Tibial nerve (tissue), 4 donors: ENCODE measurements at places on chromosomes 7 and 10. TPM values are rescaled to one million over a fixed set of nuclear protein-coding genes. Genes with fewer than 3 reads are reported as not detected.

PPP1R17 gene
- total RNA-seq: not detected

- H3K27ac ChIP-seq: no peak overlapping the region
- DNase-seq: no peak
- H3K4me3 ChIP-seq: no peak overlapping the region
Observed at GRCh38 chr10:30759423-30759822, 129.9 kb upstream of the LYZL2 start.

GRCh38 chr10:48423884-48424283, 117.4 kb downstream of the MAPK8 start:
- no peaks in the 10 kb centered on the region for H3K27me3 ChIP-seq
- H3K4me1 ChIP-seq: peaks cover 4% of the 10 kb centered on the region
- H3K36me3 ChIP-seq: peaks cover 29% of the 10 kb centered on the region
- no peak overlapping the region for H3K27ac ChIP-seq

RNF133 gene
- total RNA-seq: 2.4 TPM

OLAH gene
- 2.9 TPM for total RNA-seq

DNA sequence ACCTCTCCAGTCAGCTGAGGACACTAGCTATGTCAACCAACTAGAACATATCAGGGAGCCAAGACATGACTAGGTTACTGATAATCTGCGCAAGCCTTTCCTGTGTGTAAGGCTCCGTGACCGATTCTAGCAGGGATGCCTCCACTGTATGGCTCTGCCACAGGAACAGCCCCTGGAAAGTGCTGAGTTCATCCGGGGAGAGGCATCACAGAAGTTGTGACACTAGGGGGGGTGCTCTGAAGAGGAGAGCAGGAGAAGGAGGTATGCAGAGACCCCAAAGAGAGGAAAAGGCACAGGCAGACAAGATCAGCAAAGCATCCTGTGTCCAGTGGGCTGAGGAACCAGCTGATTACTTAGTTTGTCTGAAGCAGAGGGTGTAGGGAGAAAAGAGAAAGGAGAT, 13.5 kb downstream of the UPP1 start:
- H3K36me3 ChIP-seq: peaks cover 92% of the 10 kb centered on the region
- no peaks in the 10 kb centered on the region for H3K27me3 ChIP-seq
- H3K4me1 ChIP-seq: no peaks in the 10 kb centered on the region
- H3K27ac ChIP-seq: no peak overlapping the region
- no peak for DNase-seq

DNA sequence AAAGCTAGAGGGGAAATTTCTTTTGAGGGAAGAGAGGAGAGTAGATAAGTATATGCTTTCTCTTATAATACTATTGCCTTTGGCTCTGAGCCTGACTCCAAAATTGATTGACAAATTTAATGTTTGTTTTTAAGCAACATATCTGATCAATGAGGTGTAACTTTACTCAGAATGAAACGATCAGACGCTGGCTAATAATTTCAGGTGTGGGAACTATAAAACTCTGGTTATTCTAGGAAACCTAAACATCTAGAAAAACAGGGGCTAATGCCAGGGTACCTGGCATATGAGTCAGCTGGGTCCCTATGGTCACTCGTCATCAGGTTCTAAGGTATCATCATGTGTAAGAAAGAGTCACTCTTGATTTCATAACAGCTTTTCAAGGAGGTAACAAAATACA, 139.7 kb downstream of the ATE1 start:
- H3K27ac ChIP-seq: no peak overlapping the region
- DNase-seq: no peak
- no peaks in the 10 kb centered on the region for H3K27me3 ChIP-seq
- no peak overlapping the region for H3K4me3 ChIP-seq
- no peaks in the 10 kb centered on the region for H3K4me1 ChIP-seq
- no peaks in the 10 kb centered on the region for H3K36me3 ChIP-seq

GRCh38 chr10:4981722-4982471, 18.7 kb downstream of the AKR1C1 start:
- peak; percentile 34 for DNase-seq
- H3K4me3 ChIP-seq: no peak overlapping the region
- H3K27me3 ChIP-seq: no peaks in the 10 kb centered on the region
- peak overlapping the region; percentile 37 for H3K27ac ChIP-seq
- H3K4me1 ChIP-seq: no peaks in the 10 kb centered on the region

- no peak overlapping the region for H3K4me3 ChIP-seq
- no peaks in the 10 kb centered on the region for H3K4me1 ChIP-seq
- H3K27ac ChIP-seq: no peak overlapping the region
- no peaks in the 10 kb centered on the region for H3K27me3 ChIP-seq
- H3K36me3 ChIP-seq: no peaks in the 10 kb centered on the region
Observed at GRCh38 chr7:129958643-129959470, 6.1 kb upstream of the UBE2H start.

SEC31B gene
- total RNA-seq: 12.7 TPM

ZNF37A gene
- total RNA-seq: 21.9 TPM

DNA sequence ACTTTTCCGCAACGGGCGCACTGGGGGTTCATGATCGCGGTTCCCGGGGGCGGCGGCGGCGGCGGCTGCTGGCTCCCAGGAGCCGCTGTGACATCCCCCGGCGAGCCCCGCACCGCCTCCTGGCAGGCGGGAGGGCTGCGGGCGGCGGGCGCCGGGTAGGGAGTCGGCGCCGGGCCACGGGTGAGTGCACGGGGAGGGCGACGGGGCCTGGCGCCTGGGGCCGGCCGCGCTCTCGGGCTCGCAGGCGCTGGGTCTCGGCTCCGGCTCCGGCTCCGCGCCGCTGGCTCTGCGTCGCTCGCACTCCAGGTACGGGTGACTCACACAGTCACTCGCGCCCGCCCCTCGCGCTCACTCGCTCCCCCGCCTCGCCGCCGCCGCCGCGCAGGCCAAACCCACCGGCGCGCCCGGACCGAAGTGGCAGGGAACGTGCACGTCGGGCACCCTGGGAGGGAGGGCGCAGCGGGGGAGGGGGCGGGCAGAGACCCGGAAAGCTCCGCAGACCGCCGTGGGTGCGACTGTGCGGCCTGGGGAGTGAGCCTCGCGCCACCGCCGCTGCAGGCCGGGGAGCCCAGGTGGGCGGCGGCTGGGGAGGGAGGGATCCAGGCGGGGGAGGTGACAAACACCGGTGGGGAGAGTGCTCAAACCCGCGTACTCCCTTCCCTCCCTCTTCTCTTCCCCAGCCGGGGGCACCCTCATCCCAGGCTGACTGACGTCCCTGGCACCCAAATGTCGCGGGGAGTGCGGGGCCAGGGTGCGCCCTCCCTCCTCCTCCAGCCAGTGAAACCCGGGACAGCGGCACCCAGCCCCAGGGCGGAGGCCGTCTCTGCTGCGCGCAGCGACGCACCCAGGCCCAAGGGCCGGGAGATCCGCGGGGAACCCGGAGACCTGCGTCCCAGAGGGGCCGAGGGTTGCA, 276.9 kb upstream of the NEBL start:
- peak overlapping the region; percentile 70 for H3K27ac ChIP-seq
- no peaks in the 10 kb centered on the region for H3K36me3 ChIP-seq
- H3K4me3 ChIP-seq: peak overlapping the region; percentile 80
- no peak for DNase-seq

GRCh38 chr7:105130048-105130447, 116.0 kb downstream of the KMT2E start:
- no peaks in the 10 kb centered on the region for H3K4me1 ChIP-seq
- no peaks in the 10 kb centered on the region for H3K27me3 ChIP-seq
- no peak for DNase-seq

GRCh38 chr10:474946-475345, 214.5 kb downstream of the DIP2C start:
- H3K36me3 ChIP-seq: no peaks in the 10 kb centered on the region
- no peak overlapping the region for H3K4me3 ChIP-seq
- DNase-seq: no peak
- H3K4me1 ChIP-seq: no peaks in the 10 kb centered on the region
- H3K27ac ChIP-seq: no peak overlapping the region
- no peaks in the 10 kb centered on the region for H3K27me3 ChIP-seq

DNA sequence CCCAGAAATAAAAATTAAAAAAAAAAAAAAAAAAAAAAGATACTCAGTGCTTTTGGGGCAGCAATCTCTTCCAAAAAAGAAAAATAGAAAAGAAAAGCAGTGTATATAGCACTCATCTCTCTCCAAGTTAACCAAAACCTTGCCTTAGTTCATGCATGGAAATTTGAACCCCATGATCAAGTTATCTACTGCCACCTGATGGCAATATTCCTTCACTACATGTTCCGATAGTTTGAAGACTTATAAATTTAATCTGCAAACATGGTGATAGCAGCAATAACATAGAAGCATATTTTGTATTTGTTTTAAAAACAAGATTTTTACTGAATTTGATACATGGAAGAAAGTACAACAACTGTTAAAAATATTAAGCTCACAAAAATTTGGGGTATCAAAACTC, 48.6 kb upstream of the SLIT1 start:
- no peak overlapping the region for H3K27ac ChIP-seq
- DNase-seq: no peak
- no peaks in the 10 kb centered on the region for H3K27me3 ChIP-seq
- peaks cover 57% of the 10 kb centered on the region for H3K36me3 ChIP-seq

TCERG1L gene
- total RNA-seq: 1.3 TPM

- no peak for DNase-seq
- H3K27me3 ChIP-seq: no peaks in the 10 kb centered on the region
- H3K4me1 ChIP-seq: no peaks in the 10 kb centered on the region
- H3K4me3 ChIP-seq: no peak overlapping the region
- no peak overlapping the region for H3K27ac ChIP-seq
- H3K36me3 ChIP-seq: no peaks in the 10 kb centered on the region
Observed at GRCh38 chr7:143954135-143954534, 509 bp upstream of the OR2F1 start.

DNA sequence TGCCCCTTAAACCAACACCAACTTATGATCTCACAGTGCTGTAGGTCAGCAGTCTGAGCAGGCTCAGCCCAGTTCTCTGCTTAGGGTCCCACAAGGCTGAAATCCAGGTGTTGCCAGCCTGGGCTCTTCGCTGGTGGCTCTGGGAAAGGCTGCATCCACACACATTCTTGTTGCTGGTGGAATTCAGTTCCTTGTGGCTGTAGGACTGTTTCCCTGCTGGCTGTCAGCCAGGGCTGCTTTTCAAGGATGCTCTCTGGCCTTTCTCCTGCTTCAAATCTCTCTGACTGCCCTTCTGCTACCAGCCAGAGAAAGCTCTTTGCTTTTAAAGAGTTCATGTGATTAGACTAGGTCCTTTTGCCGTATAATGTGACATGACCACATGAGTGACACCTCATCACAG, 15.3 kb downstream of the POLL start:
- H3K4me3 ChIP-seq: no peak overlapping the region
- no peaks in the 10 kb centered on the region for H3K36me3 ChIP-seq
- H3K27ac ChIP-seq: no peak overlapping the region
